GM23248 (cell line): ENCODE measurements at places on chromosomes 12 and 14. TPM values are rescaled to one million over a fixed set of nuclear protein-coding genes. Genes with fewer than 3 reads are reported as not detected.

Gene TTC5
- 11.7 and 18.5 TPM in 2 replicates for total RNA-seq

Gene PLCZ1
- not detected in 2 replicates for total RNA-seq

Gene RNU4-1
- total RNA-seq: not detected in 2 replicates

Gene GLS2
- not detected in 2 replicates for total RNA-seq

Gene SLC5A8
- not detected in 2 replicates for total RNA-seq

Gene KLRC4
- total RNA-seq: not detected in 2 replicates

Gene HHIPL1
- 11.3 and 19.2 TPM in 2 replicates for total RNA-seq

Gene DDX54
- total RNA-seq: 34.9 and 44.5 TPM in 2 replicates

Gene PIK3C2G
- not detected in 2 replicates for total RNA-seq

Gene LRRK2
- total RNA-seq: 7.0 and 17.1 TPM in 2 replicates

Gene FLRT2
- total RNA-seq: 72.8 and 94.1 TPM in 2 replicates

Gene ADAM21
- total RNA-seq: 0.97 TPM in 1 of 2 replicates, not detected in the other

Gene INHBE
- 0.65 and 0.76 TPM in 2 replicates for total RNA-seq

Gene RBP5
- total RNA-seq: not detected in 2 replicates

Gene GYS2
- total RNA-seq: not detected in 2 replicates

Gene PARPBP
- 10.1 and 13.4 TPM in 2 replicates for total RNA-seq

Gene CSAD
- total RNA-seq: 13.4 and 14.2 TPM in 2 replicates

Gene GLIPR1L1
- total RNA-seq: not detected in 2 replicates

Gene SIX6
- total RNA-seq: not detected in 2 replicates

Gene FBXO21
- total RNA-seq: 29.2 and 43.9 TPM in 2 replicates

Gene LRTM2
- not detected in 2 replicates for total RNA-seq

Gene TC2N
- total RNA-seq: under 0.01 and 0.65 TPM in 2 replicates

Gene PTPRO
- 0.13 and 0.22 TPM in 2 replicates for total RNA-seq

Gene C12orf54
- not detected in 2 replicates for total RNA-seq

Gene AHNAK2
- 58.0 and 64.9 TPM in 2 replicates for total RNA-seq

Gene PRR4
- total RNA-seq: 1.1 TPM in 1 of 2 replicates, not detected in the other

Gene SYCP3
- not detected in 2 replicates for total RNA-seq

Gene TIMM9
- 39.4 and 108 TPM in 2 replicates for total RNA-seq

Gene CCDC175
- total RNA-seq: not detected in 2 replicates

Gene NRIP2
- not detected in 2 replicates for total RNA-seq

Gene TSPAN8
- total RNA-seq: not detected in 2 replicates

Gene FAM234B
- total RNA-seq: 5.0 and 6.4 TPM in 2 replicates
